Tibial artery (tissue), 4 donors: ENCODE measurements at places on chromosomes 4 and X.

DNA sequence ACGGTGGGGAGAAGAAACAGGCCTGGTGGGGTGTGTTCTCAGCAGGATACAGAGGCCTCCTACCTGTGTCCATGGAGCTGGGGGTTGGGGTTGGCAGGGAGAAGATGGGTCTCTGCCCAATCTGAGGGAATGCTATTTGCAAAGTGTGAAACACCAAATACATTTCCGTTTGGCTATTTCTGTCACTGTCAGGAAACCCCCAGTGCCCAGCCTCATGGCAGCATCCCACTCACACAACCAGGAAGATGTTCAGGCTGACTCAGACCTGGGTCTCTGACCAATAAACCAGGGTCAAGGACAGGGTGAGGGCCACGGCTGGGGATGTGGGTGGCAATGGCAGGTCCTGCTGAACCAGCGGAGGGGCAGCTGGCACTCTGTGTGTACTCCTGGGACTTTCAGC lies 41.3 kb downstream of the BCOR start:
- DNase-seq: no peak
- no peak overlapping the region for H3K4me3 ChIP-seq
- H3K4me1 ChIP-seq: no peaks in the 10 kb centered on the region
- H3K27me3 ChIP-seq: no peaks in the 10 kb centered on the region
- no peak overlapping the region for H3K27ac ChIP-seq
- H3K36me3 ChIP-seq: peaks cover 69% of the 10 kb centered on the region

- no peaks in the 10 kb centered on the region for H3K36me3 ChIP-seq
- no peak for DNase-seq
- no peak overlapping the region for H3K4me3 ChIP-seq
These were observed 140.2 kb upstream of the FAM241A start for GRCh38 chr4:112005027-112005426.

DNA sequence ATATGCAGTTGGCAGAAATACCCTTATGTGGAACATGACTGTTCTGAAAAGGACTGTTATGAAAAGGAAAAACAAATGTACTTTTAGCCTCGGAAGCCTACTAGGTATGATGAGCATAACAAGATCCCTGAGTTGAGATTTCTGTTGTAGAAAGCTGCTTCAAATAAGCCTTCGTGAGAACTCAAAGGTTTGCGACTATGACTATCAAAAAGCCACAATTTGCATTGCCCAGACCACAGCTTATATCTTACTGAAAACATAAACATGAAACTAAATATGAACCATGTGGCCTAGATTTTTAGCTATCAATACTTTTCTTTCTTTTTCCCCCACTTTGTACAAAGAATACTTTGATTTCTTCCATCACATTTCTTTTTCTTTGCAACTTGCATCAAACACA lies 398.2 kb upstream of the LCORL start:
- no peaks in the 10 kb centered on the region for H3K27me3 ChIP-seq
- no peak overlapping the region for H3K4me3 ChIP-seq
- no peak for DNase-seq
- H3K27ac ChIP-seq: no peak overlapping the region
- H3K36me3 ChIP-seq: no peaks in the 10 kb centered on the region

DNA sequence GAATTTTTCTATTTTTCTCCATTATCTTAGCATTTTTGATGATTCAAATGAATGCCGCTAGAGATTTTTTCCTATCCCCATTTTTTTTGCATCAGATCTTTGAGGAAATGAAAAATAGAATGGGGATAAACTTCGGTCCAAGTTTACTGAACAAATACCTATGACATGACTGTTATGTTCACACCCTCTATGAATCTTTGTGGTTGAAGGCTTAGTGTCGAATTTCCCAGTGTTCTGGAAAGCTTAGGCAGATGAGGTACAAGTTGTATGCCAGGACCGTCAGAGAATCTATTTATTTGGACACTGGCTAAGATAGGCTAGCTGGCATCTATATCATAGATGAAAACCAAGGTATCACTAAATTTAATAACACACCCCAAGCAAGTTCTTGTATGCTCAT lies 123.4 kb downstream of the SPCS3 start:
- no peaks in the 10 kb centered on the region for H3K4me1 ChIP-seq
- H3K36me3 ChIP-seq: no peaks in the 10 kb centered on the region
- DNase-seq: no peak

DNA sequence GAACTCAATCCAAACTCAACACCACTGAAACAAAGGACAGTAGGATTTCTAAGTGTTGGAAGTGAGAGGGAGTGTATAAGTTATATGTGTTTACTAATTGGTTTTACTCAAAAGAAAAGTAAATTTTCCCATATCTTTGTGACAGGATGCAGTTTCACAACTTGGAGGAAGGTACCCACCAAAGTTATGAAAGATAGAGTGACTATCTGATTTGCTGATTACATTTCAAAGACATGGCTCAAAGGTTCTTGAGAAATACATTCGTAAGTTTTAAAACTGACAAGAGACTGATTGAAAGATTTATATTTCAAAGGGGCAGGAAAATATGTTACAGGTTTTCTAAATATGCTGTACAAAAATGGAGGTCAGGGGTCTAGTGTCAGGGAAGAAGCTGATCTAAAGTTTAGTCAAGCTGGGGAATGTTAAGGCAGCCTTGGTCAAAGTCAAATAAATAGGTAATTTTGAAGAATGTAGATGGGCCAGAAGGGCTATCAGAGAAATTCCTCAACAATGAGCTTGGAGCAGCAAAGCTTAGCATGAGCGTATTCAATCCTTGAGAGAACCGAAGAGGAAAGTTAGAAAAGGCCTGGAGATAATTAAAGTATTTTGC lies 9.7 kb upstream of the COMMD8 start:
- no peak for DNase-seq
- no peak overlapping the region for H3K27ac ChIP-seq
- no peaks in the 10 kb centered on the region for H3K27me3 ChIP-seq
- no peaks in the 10 kb centered on the region for H3K4me1 ChIP-seq
- no peaks in the 10 kb centered on the region for H3K36me3 ChIP-seq

DNA sequence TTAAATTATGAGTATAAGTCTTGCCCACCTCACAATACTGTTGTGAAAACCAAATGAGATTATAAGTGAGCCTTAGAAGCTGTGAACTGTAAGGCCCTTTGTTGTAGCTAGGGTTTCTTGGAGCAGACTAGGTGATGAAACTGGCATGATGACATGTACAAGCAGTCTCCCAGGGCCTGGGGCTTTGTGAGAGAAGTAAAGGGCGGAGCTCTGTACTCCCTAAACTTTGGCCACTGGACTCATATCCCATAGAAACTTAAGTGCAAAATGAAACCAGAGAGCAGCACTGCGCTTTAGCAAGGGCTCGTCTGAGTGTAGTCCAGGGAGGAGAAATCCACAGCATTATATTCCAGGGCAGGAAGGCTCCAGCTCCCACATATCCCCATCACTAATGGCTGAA lies 385.6 kb upstream of the FGF16 start:
- no peaks in the 10 kb centered on the region for H3K27me3 ChIP-seq
- no peaks in the 10 kb centered on the region for H3K36me3 ChIP-seq
- H3K4me3 ChIP-seq: no peak overlapping the region
- H3K4me1 ChIP-seq: no peaks in the 10 kb centered on the region

GRCh38 chrX:135421932-135422809 lies at the start of gene SMIM10L2A:
TSS of gene SMIM10L2A (plus strand) at chrX:135421944. CDS start at chrX:135422132, 188 bp downstream.
- no peaks in the 10 kb centered on the region for H3K36me3 ChIP-seq
- H3K4me3 ChIP-seq: peak within 1 kb of the TSS; percentile 51
- no peak within 1 kb of the TSS for H3K27ac ChIP-seq
- peaks cover 3% of the 10 kb centered on the region for H3K4me1 ChIP-seq

- H3K4me3 ChIP-seq: no peak overlapping the region
- H3K27me3 ChIP-seq: no peaks in the 10 kb centered on the region
- H3K4me1 ChIP-seq: no peaks in the 10 kb centered on the region
- no peak overlapping the region for H3K27ac ChIP-seq
- DNase-seq: no peak
These were observed 148.4 kb downstream of the STPG2 start for GRCh38 chr4:97994765-97995465.

DNA sequence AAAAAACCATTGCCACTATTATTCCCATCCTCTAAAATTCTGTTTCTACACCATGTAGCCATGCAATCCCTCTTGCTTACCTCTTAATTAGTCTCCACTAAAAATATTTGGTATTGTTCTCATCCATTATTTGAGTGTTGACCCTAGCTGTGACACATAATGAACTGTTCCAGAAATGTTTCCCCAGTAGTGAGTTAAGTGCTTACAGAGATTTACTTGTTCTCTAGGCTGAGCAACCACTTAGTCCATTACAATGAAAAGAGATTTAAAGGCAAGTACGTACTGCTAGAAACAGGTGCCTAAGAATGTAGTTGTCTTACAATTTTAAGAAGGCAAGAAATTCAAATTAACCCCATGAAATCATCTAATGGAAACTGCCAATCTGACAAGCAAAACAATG lies 112.7 kb upstream of the PTPN13 start:
- H3K4me1 ChIP-seq: no peaks in the 10 kb centered on the region
- no peak overlapping the region for H3K4me3 ChIP-seq
- DNase-seq: no peak
- no peaks in the 10 kb centered on the region for H3K27me3 ChIP-seq
- no peaks in the 10 kb centered on the region for H3K36me3 ChIP-seq

- no peaks in the 10 kb centered on the region for H3K27me3 ChIP-seq
- DNase-seq: no peak
- H3K4me1 ChIP-seq: no peaks in the 10 kb centered on the region
- H3K4me3 ChIP-seq: no peak overlapping the region
These were observed 236.7 kb downstream of the SLC7A11 start for GRCh38 chr4:138005486-138005885.

- no peaks in the 10 kb centered on the region for H3K4me1 ChIP-seq
- no peaks in the 10 kb centered on the region for H3K36me3 ChIP-seq
- H3K27me3 ChIP-seq: no peaks in the 10 kb centered on the region
These were observed 379.8 kb downstream of the ZNF674 start for GRCh38 chrX:46165411-46165810.

DNA sequence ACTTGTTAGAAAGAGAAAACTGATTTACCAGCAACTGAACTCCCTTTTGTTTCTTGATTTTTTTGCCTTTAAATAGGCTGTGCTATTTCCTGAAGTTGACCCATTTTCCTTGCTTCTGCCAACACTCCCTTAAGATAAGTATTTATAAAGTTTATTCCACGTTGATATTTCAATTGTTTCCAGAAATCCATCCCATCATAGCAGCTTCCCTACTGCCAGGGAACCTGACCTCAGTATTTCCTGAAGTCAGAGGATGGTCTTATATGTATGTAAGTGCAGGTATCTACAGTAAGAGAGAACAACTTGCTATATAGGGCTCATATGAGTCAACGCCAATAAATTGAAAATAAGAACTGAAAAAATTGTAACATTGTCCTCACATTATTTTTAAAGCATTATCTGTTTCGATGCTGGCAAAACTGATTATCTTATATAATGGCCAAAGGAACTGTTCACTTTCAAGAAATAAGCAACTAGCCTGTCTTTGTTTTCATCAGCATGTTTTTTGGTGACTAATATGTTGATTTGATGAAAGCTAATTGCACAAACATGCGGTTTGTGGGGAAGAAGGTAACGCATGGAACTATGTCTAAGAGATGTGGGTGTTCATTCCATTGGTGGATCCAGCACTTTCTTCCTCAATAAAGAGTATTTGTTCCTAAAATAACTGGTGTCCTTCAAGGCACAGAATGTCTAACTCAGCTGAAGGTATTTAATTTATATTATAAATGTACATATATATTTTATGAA lies 4.7 kb downstream of the LIMCH1 start:
- no peaks in the 10 kb centered on the region for H3K27me3 ChIP-seq
- no peak for DNase-seq
- peak overlapping the region; percentile 81 for H3K27ac ChIP-seq
- H3K4me3 ChIP-seq: no peak overlapping the region
- no peaks in the 10 kb centered on the region for H3K36me3 ChIP-seq
- peaks cover 56% of the 10 kb centered on the region for H3K4me1 ChIP-seq

- no peaks in the 10 kb centered on the region for H3K36me3 ChIP-seq
- DNase-seq: no peak
- no peak overlapping the region for H3K4me3 ChIP-seq
- H3K4me1 ChIP-seq: no peaks in the 10 kb centered on the region
These were observed 53.7 kb downstream of the COQ2 start for GRCh38 chr4:83230928-83231327.

GRCh38 chrX:40543661-40544328 lies 37.0 kb upstream of the ATP6AP2 start:
- no peak overlapping the region for H3K27ac ChIP-seq
- no peaks in the 10 kb centered on the region for H3K36me3 ChIP-seq
- no peaks in the 10 kb centered on the region for H3K27me3 ChIP-seq
- DNase-seq: no peak

- H3K4me3 ChIP-seq: no peak overlapping the region
- H3K27me3 ChIP-seq: no peaks in the 10 kb centered on the region
- H3K4me1 ChIP-seq: no peaks in the 10 kb centered on the region
- H3K27ac ChIP-seq: no peak overlapping the region
- DNase-seq: no peak
These were observed 56.6 kb upstream of the FAM47B start for GRCh38 chrX:34886011-34886410.

- H3K4me3 ChIP-seq: no peak overlapping the region
- no peaks in the 10 kb centered on the region for H3K27me3 ChIP-seq
- H3K36me3 ChIP-seq: no peaks in the 10 kb centered on the region
- H3K27ac ChIP-seq: no peak overlapping the region
- no peaks in the 10 kb centered on the region for H3K4me1 ChIP-seq
These were observed 537.4 kb upstream of the MAGEB18 start for GRCh38 chrX:25600776-25601175.

- no peaks in the 10 kb centered on the region for H3K4me1 ChIP-seq
- no peak overlapping the region for H3K4me3 ChIP-seq
These were observed 130.3 kb downstream of the DIPK2B start for GRCh38 chrX:45070116-45071007.

DNA sequence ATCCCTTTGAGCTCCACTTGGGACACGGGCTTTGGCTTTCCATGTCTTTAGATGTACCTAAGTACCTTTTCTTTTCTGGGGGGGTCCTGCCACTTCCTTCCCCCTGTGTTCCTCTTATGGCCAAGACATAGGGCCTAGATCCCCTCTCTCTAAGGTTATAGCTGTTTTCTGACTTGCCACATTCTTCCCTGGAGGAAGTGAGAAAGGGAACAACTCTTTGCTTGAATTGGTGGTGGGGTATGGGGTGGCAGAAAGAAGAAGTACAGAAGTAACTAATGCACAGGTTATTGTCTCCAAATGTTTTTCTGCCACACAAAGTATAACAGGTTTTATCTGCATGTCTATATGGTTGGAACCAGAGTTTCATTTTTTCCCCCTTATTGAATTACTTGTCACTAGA lies 29.7 kb upstream of the DIPK2B start:
- no peak for DNase-seq
- no peak overlapping the region for H3K4me3 ChIP-seq
- no peaks in the 10 kb centered on the region for H3K36me3 ChIP-seq
- no peak overlapping the region for H3K27ac ChIP-seq
- H3K27me3 ChIP-seq: no peaks in the 10 kb centered on the region

GRCh38 chrX:108071578-108071977 lies 19.8 kb downstream of the PSMD10 start:
- H3K36me3 ChIP-seq: no peaks in the 10 kb centered on the region
- no peaks in the 10 kb centered on the region for H3K4me1 ChIP-seq
- H3K4me3 ChIP-seq: no peak overlapping the region
- H3K27ac ChIP-seq: no peak overlapping the region

DNA sequence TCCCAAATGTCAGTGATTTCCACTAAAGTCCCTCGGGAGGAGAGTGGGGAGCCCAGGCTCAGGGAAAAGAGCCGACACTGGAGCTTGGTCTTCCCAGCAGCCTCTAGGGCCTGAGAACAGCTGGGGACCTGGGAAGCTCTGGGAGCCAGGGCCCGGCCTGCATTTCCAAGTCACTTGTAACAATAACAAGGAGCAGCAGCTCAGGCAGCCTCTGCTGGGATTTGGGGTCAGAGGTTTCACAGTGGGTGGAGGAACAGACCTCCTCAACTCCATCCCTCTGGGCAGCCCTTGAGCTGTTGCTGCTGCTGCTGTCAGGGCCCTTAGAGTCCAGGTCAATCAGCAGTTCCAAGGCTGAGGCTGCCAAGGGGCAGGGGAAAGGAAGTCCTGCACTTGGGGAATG lies 11.1 kb downstream of the STARD8 start:
- H3K27me3 ChIP-seq: no peaks in the 10 kb centered on the region
- H3K36me3 ChIP-seq: no peaks in the 10 kb centered on the region
- H3K4me3 ChIP-seq: no peak overlapping the region
- H3K4me1 ChIP-seq: no peaks in the 10 kb centered on the region
